ENCODE measurements at places on chromosomes 11 and 22. TPM values are rescaled to one million over a fixed set of nuclear protein-coding genes. Genes with fewer than 3 reads are reported as not detected.

The ZBTB3 gene
- 11.5 TPM for total RNA-seq

The MRGPRF gene
- total RNA-seq = 16.7 TPM

The MMP12 gene
- total RNA-seq = not detected

The IL17REL gene
- total RNA-seq = not detected

The DSCAML1 gene
- 0.52 TPM for total RNA-seq
